ENCODE measurements at places on chromosomes 7 and 10.

DNA sequence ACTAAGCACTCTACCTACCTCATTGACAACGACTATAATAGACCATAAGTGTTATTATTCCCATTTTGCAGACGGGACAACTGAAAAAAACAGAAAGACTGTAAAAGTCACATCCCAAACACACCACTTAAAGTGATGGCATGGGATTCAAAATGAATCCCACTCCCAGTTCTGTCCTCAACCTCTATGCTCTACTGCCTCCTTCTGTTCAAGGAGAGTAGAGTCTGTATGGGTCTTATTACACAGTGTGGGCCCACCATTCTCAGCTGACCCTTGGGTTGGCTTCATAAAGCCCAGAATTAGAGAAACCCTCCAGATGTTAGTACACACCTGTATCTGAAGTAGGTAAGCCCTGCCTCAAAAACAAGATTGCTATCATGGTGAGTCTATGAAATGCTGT lies 102.2 kb downstream of the GRM8 start:
- DNase-seq: no peak

GRCh38 chr10:132965411-132966057 lies 23.2 kb upstream of the CFAP46 start:
- no peak for DNase-seq

- DNase-seq: no peak
Observed at GRCh38 chr7:51033727-51034520, 251.2 kb upstream of the GRB10 start.

DNA sequence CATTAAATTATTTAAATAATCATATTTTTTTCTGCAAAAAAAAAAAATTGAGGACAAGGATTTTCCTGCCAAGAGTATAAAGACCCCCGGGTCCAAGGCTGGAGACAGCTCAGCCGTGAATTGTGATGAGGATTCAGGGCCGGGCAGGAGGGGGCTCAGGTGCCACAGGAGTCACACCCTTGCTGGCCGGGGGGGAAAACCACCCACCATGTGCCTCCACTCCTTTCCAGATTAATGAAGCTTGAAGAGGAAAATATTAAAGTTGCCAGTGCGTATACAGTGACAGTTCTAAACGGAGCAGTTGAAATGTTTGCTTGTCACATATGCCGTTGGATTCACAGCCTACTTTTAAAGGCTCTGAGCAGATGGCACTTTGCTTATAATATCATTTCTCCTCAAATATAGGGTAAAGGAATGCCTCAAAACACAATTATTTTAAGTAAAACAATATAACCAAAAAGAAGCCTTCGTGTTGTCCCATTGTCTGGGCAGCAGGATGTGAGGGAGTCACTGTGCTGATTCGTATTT lies 49.6 kb downstream of the ADARB2 start:
- no peak for DNase-seq

DNA sequence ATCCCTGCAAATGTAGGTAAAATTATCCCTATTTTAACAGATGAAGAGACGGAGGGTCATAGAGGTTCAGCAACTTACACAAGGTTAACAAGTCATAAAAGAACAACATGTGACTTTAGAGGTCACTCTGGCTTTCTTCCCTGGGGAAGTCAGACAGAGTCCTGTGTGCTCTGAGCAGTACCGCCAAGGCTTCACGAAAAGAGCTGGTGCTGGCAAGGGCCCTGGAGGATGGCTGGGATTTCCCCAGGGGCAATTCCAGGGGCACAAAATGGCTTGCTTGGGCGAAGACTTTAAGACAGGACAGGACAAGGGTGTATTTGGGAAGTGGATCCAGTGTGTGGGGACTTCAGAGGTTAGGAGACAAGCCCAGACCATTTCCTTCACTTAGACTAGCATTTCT lies 144.1 kb downstream of the PIP4K2A start:
- DNase-seq: no peak

GRCh38 chr10:94370501-94370900 lies 7.8 kb upstream of the NOC3L start:
- no peak for DNase-seq

- peak; percentile 30 for DNase-seq
Observed at GRCh38 chr10:97319671-97320479, 804 bp downstream of the FRAT1 start.
